Activated CD8-positive, alpha-beta T cell treated with anti-CD3 and anti-CD28 coated beads for 36 hours (primary cell): ENCODE measurements at places on chromosomes 4 and X.

- DNase-seq = no peak
Measured at GRCh38 chr4:170005472-170005871, 20.7 kb downstream of the MFAP3L start.

GRCh38 chr4:104870495-104871233 lies 276.0 kb upstream of the TET2 start:
- DNase-seq = no peak

GRCh38 chr4:42348247-42348646 lies 49.0 kb upstream of the SHISA3 start:
- DNase-seq = no peak

- no peak for DNase-seq
Measured at GRCh38 chr4:27154706-27155105, 294.1 kb downstream of the STIM2 start.

DNA sequence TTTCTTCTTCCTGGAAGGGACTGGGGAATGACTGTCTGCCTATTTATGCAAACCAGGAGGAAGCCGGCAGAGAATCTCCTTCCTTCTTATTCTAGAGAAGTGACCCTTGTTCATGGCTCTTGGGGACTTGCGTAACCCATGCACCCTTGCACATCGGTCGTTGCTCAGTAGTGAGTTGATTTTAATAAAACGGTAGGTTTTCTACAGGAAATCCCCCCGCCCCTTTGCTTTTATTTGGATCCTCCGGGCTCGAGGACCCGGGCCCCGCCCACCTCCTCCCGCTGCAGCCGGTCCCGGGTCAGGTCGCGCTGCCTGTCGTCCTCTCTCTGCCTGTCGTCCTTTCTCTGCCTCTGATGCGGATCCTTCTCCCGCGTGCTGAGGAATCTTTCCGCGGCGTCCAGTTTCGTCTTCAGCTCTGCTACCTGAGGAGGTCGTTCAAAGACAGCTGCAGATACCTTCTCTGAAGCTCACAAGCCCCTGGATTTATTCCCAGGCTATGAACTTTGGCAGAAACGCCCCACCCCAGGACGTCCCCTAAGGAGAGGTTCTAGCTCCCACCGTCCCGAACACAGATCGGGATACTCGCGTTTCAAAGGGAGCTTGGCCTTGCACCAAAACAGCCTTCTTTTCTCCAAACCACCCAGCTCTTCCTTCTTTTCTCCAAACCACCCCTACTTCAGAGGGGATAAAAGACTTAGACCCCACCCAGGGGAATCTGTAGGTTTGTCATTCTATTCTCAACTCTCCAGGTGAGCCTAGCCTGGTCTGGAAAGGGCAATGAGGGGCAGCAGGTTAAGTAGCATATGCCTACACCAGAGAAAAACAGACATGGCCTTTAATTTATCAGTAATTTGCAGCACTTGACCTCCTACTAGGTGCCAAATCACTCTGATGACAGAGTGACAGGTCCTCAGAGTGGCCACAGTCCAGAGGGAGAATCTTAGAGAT lies 7.0 kb downstream of the TNIP3 start:
- DNase-seq = peak; percentile 48

GRCh38 chrX:15952212-15952611 lies 97.6 kb upstream of the AP1S2 start:
- no peak for DNase-seq

DNA sequence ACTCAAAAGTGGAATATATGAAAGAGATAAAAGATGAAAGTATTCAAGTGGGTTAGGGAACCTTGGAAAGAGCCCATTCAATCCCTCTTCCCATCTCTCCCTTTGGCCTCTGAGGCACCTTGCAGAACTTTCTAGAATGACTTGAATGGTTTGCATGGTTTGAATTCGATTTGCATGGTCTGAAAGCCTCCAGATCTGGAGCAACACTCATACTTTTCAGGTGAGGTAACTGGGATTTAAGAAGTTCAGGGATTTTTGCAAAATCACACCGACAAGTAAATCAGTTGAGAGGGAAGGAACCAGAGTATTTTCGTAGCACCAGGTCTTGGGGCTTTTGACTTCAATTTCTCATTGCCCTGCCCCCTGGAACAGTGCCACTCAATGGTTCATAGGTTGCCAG lies 476.0 kb upstream of the FTHL17 start:
- DNase-seq = no peak

DNA sequence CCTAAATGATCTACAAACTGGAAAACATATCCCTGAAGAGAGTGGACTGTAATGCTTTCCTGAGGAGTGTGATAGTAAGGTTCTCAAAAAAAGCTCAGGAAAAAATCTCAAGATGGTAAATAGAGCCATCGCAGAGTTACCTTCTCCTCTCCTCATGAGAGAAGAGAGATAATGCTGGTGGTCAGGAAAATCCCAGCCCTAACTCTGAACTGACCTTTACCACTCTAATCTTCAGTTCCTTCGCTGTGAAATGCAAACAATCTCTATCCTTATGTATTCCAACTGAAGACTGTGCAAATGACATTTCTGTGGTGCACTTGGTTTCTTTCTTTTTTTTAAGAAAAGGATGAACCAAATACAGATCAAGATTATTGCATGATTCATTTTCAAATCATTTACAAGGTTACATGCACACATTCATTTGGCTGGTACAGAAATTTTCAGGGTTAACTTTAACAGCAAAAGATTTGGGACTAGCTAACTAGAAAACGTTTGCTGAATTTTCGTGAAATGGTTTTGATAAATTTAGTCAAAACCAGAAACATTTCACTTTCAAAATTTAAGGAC lies 8.3 kb downstream of the PPM1K start:
- DNase-seq = no peak

GRCh38 chrX:7147413-7147977 lies at the start of gene STS:
Gene STS, plus strand, starts transcription at chrX:7147712. Its CDS starts 105,488 bp downstream, at chrX:7253200.
- peak; percentile 30 for DNase-seq

DNA sequence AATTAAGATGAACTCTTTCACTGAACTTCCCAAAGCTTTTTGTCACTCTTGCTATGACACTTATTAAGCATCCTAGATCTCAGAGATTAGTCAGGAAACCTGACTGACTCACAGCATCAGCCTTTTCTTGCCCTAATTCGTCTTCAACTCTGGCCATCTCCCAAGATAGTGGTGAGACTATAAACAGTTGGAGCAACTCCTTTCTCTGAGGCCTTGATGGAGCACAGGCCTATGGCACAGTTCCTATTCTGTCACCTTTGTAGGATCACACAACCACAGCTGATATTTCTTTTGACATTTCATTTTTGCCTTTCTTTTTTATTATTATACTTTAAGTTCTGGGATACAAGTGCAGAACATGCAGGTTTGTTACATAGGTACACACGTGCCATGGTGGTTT lies 217.6 kb downstream of the PRR32 start:
- no peak for DNase-seq

- DNase-seq = no peak
Measured at GRCh38 chr4:54439831-54440243, 210.7 kb downstream of the PDGFRA start.

GRCh38 chr4:172989984-172990820 lies 178.4 kb upstream of the GALNT7 start:
- no peak for DNase-seq

- DNase-seq = no peak
Measured at GRCh38 chr4:81498551-81499099, 26.9 kb upstream of the RASGEF1B start.

DNA sequence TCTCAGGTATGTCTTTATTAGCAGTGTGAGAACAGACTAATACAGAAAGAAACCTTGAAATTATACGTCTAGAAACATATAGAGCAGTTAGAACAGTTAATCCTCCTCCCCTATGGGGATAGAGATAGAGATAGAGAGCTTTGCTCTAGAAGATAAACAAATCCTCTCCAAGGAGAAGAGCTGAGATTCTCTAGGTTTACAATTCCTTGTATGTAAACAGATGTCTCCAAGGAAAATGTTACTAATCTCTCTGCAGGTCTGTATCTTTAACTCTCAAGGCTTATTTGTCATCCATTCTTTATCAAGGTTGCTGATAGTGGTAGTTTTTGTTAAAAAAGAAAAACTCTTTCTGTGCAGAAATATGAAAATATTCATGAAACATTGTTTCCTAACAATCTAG lies 282.1 kb upstream of the GIMD1 start:
- no peak for DNase-seq

- peak; percentile 2 for DNase-seq
Measured at GRCh38 chr4:154329268-154329868, 162.2 kb downstream of the DCHS2 start.

- DNase-seq = peak; percentile 32
Measured at GRCh38 chr4:153113061-153113837, 91.0 kb upstream of the TRIM2 start.

DNA sequence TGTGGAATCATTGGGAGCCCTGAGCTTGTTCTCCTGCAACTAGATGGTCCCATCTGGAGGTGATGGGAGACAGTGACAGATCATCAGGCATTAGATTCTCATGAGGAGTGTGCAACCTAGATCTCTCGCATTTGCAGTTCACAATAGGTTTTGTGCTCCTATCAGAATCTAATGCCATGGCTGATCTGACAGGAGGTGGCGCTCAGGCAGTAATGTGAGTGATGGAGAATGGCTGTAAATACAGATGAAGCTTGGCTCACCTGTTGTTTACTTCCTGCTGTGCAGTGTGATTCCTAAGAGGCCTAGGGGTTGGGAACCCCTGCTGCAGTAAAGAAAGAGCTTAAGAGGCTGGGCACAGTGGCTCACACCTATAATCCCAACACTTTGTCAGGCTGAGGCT lies 42.2 kb upstream of the PUDP start:
- DNase-seq = no peak

DNA sequence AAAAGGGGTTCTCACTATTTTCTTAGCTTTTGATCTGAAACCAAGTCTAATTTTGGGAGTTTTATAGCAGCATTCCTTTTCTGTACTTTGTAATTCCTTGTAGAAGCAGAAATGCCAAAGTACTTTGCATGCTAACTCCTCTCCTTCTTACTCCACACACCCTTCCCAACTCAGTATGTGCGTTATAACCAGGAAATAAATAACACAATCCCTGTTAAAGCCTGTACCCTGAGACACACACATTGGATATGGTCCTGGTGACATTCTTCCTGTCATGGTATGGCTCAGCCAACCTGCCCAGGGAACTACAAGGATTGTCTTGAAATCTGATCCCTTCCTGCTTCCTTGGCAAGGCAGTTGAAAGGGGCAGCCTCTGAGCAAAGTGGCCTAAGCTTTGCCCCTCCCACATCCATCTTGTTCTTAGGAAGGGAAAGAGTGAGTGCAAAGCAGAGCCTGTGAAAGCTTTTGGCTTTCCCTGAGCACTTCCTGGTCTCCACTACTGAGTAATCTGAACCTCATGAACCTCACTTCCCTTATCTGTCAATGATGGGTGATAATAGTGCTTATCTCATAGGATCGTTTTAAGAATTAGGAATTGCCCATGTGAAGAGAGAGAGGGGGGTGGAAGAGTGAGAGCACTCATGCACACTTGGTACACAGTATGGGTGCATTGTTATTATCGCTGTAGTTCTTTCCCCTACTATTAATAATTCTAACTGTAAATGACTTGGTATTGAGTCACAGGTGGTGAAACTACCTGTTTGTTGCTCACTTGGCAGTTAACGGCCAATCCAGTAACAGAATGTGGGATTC lies 109.3 kb downstream of the AFF2 start:
- peak; percentile 5 for DNase-seq

GRCh38 chrX:13669246-13669737 lies 16.4 kb downstream of the TCEANC start:
- peak; percentile 75 for DNase-seq

GRCh38 chr4:181674315-181674875 lies 568.8 kb upstream of the TENM3 start:
- DNase-seq = no peak

DNA sequence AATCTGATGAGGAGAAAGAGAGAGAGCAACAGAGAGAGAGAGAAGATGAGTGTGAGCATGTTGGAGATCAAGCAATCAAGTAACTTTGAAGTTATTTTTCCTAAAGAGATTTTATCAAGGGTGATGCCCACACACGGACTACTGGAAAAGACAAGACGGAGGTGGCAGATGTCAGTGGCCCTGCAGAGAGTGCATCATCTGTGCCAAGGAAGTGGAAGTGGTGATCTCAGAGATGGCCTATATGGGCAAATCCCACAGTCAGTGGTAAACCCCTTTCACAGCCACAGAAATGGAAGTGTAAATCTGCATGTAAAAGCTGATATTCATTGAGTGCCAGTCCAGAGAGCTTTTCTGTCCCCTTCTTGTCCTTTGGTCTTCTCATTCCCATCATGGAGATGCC lies 577.2 kb upstream of the AADAT start:
- DNase-seq = no peak

DNA sequence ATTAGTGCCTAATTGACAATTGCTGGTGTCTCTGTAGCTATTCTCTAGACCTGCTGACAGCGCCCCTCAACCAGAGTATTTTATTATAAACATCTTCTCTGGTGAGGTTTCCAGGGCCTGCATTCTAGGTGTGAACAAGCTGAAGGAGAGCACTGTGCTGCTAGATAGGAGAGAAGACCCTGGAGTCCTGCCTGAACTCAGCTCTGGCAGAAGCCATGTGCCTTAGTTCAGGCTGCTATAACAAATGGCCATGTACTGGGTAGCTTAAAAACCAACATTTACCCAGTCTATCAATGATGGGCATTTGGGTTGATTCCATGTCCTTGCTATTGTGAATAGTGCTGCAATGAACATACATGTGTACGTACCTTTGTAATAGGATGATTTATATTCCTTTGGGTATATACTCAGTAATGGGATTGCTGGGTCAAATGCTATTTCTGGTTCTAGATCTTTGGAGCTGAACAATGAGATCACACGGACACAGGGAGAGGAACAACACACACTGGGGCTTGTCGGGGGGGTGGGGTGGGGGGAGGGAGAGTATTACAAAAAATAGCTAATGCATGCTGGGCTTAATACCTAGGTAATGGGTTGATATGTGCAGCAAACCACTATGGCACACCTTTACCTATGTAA lies 185.5 kb upstream of the CPEB2 start:
- no peak for DNase-seq

DNA sequence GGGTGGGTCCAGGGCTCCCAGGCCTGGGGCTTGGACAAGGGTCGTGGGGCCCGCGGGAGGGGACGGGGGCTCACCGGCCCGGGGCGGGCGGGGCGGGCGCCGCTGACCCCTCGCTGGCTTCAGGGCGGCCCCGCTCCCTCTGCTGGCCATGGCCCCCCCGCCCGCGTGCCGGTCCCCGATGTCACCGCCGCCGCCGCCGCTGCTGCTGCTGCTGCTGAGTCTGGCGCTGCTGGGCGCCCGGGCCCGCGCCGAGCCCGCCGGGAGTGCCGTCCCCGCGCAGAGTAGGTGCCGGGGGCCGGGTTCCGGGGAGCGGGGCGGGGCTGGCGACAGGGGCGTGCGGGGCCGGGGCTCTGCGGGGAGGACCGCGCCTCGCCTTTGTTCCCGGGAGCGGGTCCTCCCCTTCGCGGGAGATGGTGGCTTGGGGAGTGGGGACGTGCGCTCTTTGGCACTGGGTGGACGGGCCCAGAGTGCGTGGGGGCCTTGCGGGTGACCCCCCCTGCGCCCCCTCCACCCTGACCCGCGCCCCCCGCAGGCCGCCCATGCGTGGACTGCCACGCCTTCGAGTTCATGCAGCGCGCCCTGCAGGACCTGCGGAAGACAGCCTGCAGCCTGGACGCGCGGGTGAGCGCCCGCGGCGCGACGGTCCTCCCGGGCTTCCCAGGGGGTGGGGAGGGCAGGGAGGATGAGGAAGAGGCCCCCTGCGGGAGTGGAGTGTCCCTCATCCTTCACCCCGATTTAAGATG lies 16.8 kb upstream of the NAT8L start:
- DNase-seq = peak; percentile 46
